Right renal cortex interstitium (tissue), 3 donors: ENCODE measurements at places on chromosomes 7 and 10.

GRCh38 chr10:124525751-124526600 lies 64.4 kb downstream of the LHPP start:
- DNase-seq, result no peak

GRCh38 chr7:65731562-65732035 lies 141.3 kb upstream of the VKORC1L1 start:
- no peak for DNase-seq

DNA sequence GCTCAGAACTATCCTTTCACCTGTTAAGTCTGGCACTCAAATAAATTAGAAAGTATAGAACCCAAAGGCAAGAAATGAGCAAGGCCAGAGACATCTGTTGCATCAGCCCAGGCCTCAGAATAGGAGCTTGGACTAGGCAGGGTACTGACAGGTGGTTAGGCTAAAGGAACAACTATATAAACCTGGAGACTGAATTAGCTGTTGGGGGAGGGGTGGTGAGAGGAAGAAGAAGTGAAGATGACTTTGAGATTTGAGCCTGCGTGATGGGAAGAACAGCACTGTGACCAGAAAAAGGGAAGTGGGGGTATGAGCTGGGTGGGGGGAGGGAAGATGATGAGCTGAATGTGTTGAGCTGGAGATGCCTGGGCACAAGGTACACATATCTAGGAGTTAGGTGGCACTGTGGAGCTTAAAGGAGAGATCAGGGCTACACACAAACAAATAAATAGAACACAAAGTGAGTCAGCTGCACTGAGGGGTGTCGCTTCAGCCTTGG lies 244.7 kb downstream of the PTEN start:
- DNase-seq, result no peak

- no peak for DNase-seq
These were observed 3.4 kb downstream of the TRRAP start for GRCh38 chr7:98881561-98882315.

DNA sequence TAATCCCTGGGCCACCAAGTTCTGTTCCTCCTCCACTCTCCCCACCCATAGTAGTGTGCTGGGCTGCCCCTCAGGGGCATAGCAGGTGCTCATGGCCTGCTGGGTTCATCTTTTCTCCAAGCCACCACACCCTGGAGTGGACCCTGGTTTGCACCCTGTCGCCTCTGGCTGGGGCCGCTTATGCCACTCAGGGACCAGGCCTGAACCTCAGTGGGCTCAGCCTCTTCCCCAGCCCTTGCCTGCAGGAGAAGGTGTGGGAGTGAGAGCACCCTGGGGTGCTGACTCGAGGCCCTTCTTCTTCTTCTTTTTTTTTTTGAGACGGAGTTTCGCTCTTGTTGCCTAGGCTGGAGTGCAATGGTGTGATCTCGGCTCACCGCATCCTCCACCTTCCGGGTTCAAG lies 10.2 kb downstream of the CLIP2 start:
- no peak for DNase-seq
